Stimulated activated CD8-positive, alpha-beta memory T cell treated with anti-CD3 and anti-CD28 coated beads, Interleukin-2, amount 100 ng/mL, for 1 hour (primary cell): ENCODE measurements at places on chromosomes 3 and 15.

GRCh38 chr15:36263666-36264065, 315.8 kb upstream of the CDIN1 start:
- DNase-seq: no peak

- no peak for DNase-seq
These were observed 45.2 kb downstream of the ZNF385D start for GRCh38 chr3:21705769-21706168.

DNA sequence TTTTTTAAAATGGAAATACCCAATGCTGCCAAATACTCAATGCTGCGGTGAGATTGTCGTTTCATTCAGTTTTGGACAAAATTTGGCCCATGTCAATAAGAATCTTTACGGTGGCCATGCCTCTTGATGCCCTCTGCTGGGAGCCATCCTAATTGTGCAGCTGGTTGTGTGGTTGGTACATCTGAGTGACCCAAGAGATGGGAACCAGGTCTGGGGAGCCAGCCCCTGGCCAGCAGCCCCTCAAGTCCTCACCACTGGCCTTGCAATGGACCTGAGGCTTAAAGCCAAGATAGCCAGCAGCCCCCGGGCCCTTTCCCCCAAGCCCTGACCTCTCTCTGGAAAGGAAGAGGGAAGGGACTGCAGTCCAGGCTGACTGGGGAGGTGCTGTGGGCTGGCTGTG, 36.4 kb upstream of the ESYT3 start:
- no peak for DNase-seq

DNA sequence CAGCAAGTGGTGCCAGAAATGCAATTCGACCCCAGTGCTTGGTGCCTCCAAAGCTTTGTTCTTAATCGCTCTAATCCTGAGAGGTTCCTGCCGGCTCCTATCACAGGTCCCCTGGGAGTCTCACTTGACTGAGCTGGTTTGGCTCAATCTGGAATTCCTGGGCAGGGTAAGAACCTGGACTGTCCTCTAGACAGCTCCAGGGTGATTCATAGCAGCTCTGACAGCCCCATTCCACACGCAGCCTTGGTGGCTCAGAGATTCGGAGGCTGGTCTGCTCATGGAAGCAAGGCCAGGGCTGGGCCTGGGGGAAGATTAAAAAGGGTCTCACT, 37.9 kb downstream of the MYO5C start:
- no peak for DNase-seq

GRCh38 chr3:84224262-84224661, 734.5 kb upstream of the CADM2 start:
- DNase-seq: no peak

- no peak for DNase-seq
These were observed 17.6 kb upstream of the CD47 start for GRCh38 chr3:108108416-108108815.

DNA sequence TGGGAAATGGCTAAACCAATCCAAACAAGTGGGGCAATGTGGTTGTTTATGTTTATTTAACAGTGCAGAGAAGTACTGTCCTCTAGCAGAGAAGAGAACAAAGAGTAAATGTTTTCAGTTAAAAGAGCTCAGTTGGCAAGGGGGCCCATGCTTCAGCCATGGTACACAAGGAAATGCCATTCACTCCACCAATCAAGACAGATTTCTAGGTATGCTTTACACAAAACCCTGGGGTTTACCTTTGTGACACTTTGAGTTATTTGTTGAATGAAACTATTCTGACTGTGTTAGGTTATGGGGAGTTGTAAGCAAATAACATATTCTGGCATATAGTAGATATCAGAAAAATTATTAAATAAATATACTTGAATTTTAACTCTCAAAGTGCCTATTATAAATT, 228.5 kb upstream of the MME start:
- DNase-seq: no peak

GRCh38 chr3:15436246-15436645, 8.8 kb downstream of the EAF1 start:
- no peak for DNase-seq
